Activated CD4-positive, alpha-beta T cell treated with anti-CD3 and anti-CD28 coated beads, Interleukin-2, amount 10 ng/mL, durations not matched to agents 7 days and 5 days (primary cell): ENCODE measurements at places on chromosomes 2 and 18.

GRCh38 chr2:25309402-25309801 lies 32.3 kb downstream of the DNMT3A start:
- peak; percentile 74 for DNase-seq

- DNase-seq = no peak
Observed at GRCh38 chr18:49924293-49924983, 111.1 kb upstream of the ACAA2 start.

GRCh38 chr2:7044253-7045250 lies 127.3 kb downstream of the RNF144A start:
- peak; percentile 61 for DNase-seq

- no peak for DNase-seq
Observed at GRCh38 chr2:84882414-84882738, 1.5 kb upstream of the TRABD2A start.

DNA sequence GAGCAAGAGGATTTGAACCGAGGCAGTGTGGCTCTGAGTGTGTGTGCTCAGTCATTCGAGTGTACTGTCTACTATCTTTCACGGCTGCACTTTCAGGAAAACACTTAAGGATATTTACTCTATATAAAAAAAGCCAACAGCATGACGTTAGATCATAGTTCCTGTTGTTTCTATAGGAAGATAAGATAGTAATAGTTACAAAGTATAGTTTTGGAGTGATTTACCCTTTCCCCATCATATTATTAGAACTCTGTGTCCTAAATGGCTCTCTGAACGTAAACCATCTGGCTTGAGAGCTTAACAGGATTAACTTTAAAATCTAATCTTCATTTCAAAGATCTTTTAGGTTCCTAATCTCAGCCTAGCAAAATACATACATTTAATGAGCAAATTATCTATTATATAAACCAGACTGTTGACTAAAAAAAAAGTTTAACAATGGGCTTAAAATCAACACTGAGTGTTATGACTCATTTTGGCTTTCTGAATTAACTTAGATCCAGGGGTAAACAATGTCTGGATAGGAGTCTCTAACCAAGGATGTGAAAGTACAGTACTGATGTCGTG lies 150.3 kb upstream of the DNMT3A start:
- DNase-seq = no peak

GRCh38 chr2:206718296-206718695 lies at the start of gene DYTN:
DYTN (minus strand) TSS chr2:206718396; CDS start chr2:206718279, 117 bp downstream.
- no peak for DNase-seq

- DNase-seq = no peak
Observed at GRCh38 chr18:52220062-52220591, 119.9 kb upstream of the DCC start.

DNA sequence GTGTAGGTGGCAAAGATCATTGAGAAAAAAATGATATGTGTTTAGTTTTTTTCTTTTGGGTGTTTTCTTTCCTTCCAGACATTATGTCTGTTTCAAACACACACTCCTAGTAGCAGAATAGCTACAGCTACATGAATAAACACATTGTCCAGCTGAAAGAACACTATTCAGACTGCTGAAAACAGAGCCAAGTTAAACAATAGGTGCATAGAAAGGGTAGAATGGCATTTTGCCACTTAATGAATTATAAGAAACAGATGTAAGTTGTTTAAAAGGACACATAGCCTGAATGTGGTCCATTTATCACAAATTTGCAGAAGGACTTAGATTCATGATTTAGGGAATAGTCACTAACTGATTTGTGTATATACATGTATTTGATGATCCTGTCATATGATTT lies 20.1 kb downstream of the CTLA4 start:
- DNase-seq = no peak

- no peak for DNase-seq
Observed at GRCh38 chr2:196592331-196592910, 47.1 kb upstream of the CCDC150 start.

DNA sequence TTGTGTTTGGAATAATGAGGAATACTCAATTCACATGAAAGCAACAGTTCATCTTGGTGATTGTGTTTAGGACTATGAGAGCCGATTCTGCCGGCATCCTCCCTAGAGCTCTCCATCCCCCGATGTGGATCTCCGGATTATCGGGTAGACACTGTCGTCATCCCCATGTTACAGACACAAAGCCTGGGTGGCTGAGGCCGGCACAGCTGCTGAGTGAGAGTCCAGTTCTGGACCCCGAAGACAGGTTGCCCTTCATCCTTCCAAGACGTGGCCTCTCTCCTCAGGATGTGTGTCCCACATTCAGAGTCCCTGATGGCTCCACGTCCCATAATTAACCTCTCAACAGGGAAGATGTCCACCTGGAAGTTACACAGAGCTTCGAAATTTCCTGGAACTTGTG lies 129.3 kb downstream of the HDAC4 start:
- no peak for DNase-seq

DNA sequence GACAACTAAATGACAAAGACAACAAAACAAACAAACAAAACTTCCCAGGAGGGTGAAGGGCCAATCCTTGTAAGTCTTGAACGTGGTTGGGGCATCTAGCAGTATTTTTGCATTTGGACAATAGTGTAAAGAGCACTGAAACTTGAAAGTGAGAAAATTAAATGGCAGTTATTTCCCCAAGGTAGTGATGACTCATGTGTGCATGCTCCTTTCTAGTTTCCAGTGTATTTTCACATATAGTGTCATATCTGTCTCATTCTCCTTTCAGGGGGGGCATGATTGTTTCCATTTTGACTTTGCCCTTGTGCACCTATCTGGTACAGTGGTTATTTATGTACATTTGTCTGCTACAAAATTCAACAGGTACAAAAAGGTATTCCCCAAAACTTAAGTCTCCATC lies 39.5 kb downstream of the CERS6 start:
- no peak for DNase-seq

GRCh38 chr2:86477349-86477748 lies 36.2 kb downstream of the KDM3A start:
- no peak for DNase-seq

- DNase-seq = no peak
Observed at GRCh38 chr2:70991142-70991541, 3.5 kb downstream of the TEX261 start.

- DNase-seq = no peak
Observed at GRCh38 chr2:146939991-146940685, 904.7 kb upstream of the ACVR2A start.
